ENCODE measurements at places on chromosomes 11 and 22.

DNA sequence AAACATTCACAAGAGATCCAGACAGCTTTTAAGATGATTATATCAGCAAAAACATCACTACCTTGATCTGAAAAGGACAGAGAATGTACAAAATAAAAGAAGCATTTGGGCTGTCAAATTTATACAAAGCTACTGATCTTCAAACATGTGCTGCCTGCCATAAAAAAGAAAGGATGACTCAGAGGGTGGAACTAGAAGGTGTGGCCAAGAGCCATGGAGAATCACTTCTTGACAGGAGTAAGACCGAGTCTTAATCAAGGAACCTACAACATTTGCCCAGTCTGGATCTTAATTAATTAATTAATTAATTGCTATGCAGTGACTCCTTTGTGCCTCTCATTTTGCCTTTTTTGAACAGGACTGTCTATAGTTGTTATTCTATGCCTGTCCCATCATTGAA is 33.2 kb downstream of the C11orf96 start:
- no peaks in the 10 kb centered on the region for H3K36me3 ChIP-seq
- no peaks in the 10 kb centered on the region for H3K27me3 ChIP-seq
- H3K4me1 ChIP-seq, result peaks cover 2% of the 10 kb centered on the region
- H3K27ac ChIP-seq, result no peak overlapping the region
- no peak overlapping the region for H3K4me3 ChIP-seq

- DNase-seq, result no peak
- no peaks in the 10 kb centered on the region for H3K27me3 ChIP-seq
- no peak overlapping the region for H3K4me3 ChIP-seq
- H3K27ac ChIP-seq, result no peak overlapping the region
Measured at GRCh38 chr11:30254307-30255298, 23.8 kb downstream of the FSHB start.

DNA sequence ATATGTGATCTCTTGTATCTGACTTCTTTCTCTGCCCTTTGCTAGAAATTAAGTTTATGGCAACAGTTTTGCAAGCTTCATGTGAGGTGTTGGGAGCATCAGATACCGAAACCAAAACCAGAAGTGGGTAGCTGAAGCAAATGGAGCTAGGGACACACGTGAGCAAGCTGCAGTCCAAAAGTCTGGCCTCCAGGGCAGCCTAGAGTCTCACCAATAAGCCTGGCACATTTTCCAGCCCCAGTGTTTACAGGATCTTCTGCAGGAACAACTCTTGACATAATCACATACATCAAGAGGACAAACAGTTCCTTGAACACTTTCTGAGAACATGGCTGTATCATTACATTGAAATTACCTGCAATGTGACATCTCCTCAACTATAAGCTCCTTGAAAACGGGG is 114.1 kb downstream of the LARGE1 start:
- H3K4me1 ChIP-seq, result peaks cover 6% of the 10 kb centered on the region
- DNase-seq, result no peak
- no peaks in the 10 kb centered on the region for H3K27me3 ChIP-seq
- H3K36me3 ChIP-seq, result no peaks in the 10 kb centered on the region

GRCh38 chr11:61083601-61084147 is 18.6 kb upstream of the CD5 start:
- DNase-seq, result no peak
- no peak overlapping the region for H3K27ac ChIP-seq
- H3K4me3 ChIP-seq, result no peak overlapping the region
- H3K27me3 ChIP-seq, result no peaks in the 10 kb centered on the region
- no peaks in the 10 kb centered on the region for H3K36me3 ChIP-seq

DNA sequence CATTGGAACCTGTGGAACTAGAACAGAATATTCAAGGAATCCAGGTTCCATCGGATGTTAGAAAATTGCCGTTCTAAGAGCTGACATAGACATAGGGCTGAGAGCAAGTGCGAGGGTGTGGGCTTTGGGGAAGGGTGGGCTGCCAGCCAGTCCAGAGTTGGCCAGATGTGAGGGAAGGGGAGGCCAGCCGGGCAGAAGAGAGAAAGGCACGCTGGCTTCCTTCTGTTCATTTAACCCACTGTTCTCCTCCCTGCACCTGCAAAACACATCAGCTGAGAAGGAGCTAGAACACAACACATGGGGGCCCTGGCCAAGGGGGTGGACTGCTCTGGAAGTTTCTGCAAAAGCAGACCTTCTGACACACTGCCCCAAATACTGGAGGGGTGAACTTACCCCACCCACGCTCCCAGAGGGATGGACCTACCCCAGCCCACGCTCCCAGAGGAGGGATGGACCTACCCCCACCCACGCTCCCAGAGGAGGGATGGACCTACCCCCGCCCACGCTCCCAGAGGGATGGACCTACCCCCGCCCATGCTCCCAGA is 98.0 kb downstream of the SHANK2 start:
- DNase-seq, result no peak
- H3K4me3 ChIP-seq, result no peak overlapping the region
- no peak overlapping the region for H3K27ac ChIP-seq
- H3K27me3 ChIP-seq, result no peaks in the 10 kb centered on the region
- H3K4me1 ChIP-seq, result no peaks in the 10 kb centered on the region

DNA sequence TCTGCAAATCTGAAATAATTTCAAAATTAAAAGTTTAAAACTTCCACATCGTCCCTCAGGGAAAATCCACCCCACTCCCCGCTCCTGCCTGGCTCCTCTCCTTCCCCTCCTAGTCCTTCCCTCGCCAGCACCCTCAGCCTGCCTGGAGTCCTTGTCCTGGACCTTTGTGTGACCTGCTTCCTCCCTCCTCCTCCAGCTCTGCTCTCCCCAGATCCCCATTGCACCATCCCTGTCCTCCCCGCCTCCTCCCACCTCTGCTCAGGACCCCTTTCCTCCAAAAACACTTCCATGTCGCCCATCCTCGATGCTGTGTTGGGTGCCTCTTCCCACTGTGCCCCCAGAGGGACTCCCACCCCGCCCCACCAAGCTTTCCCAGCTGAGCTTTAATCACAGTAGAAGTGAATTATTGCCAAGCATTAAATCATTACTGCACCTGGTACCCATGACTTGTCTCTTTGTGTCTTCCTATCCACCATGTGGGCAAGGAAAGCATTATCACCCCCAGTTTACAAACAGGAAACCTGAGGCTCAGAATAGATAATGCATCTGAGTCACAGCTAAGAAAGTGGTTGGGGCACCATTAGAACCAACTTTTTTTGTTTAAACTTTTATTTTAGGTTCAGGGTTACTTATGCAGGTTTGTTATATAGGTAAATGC is 2.4 kb upstream of the ZP1 start:
- DNase-seq, result no peak
- H3K4me1 ChIP-seq, result no peaks in the 10 kb centered on the region
